ENCODE measurements at places on chromosomes 12 and 14.

GRCh38 chr12:15854916-15855315 is 27.3 kb upstream of the STRAP start:
- no peak for DNase-seq

- no peak for DNase-seq
Observed at GRCh38 chr12:18990856-18991255, 138.7 kb upstream of the PLEKHA5 start.

DNA sequence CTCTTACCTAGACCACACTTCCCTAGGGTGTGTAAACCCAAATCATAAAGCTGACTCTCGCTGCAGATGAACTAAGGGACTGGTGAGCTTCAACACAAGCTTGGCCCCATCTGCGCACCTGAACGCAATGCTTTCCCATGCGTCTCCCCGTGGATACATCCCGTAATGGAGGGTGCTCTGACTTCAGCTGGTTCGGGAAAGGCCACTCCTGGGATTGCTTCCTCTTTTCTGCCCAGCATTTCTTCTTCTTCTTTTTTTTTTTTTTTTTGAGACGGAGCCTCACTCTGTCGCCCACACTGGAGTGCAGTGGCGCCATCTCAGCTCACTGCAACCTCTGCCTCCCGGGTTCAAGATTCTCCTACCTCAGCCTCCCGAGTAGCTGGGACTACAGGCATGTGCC is 27.7 kb upstream of the ETFBKMT start:
- DNase-seq, result no peak

GRCh38 chr12:34392741-34393085 is 370.4 kb downstream of the ALG10 start:
- DNase-seq, result no peak

DNA sequence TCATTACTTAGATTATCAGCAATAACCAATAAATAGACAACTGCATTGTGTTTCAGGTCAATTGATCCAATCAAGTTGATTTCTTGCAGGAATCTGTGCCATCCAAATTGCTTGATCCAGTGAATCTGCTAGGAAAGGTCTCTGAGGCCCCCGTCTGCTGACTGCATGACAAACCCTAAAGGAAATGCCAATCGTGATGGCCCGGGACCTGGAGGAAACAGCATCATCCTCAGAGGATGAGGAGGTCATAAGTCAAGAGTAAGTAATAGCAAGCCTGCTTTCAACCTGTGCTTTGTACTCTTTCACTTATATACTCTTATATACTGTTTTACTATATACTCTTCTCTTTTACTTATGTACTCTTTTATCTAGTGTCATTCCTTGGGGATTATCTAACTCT is 1.9 kb downstream of the TTLL5 start:
- DNase-seq, result no peak

DNA sequence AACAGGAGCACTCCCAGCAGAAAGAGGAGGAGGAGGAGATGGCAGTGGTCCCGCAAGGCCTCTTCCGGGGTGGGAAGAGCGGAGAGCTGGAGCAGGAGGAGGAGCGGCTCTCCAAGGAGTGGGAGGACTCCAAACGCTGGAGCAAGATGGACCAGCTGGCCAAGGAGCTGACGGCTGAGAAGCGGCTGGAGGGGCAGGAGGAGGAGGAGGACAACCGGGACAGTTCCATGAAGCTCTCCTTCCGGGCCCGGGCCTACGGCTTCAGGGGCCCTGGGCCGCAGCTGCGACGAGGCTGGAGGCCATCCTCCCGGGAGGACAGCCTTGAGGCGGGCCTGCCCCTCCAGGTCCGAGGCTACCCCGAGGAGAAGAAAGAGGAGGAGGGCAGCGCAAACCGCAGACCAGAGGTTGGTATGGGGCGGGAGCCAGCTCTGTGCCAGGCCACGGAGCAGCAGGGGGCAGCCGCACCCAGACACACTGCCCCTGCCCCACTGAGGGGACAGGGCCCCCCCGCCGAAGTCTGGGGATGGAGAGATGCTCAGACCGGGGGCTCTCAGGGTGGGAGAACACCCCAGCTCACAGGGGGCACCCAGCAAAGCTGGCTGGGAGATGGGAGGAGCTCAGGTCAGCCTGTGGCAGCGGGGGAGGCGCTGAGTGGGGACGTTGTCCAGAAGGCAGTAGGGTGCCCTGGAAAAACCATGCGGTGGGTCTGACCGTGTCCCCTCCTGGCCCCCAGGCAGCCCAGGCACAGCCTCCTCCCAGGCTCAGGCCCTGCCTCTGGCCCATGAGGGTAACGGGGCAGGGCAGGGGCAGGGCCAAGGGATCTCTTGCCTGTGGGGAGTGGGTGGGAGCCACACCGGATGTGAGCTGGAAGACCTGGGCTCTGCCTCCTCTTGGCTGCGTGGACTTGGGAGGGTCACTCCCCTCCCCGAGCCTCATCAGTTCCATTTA is 9.8 kb downstream of the CHGA start:
- no peak for DNase-seq

DNA sequence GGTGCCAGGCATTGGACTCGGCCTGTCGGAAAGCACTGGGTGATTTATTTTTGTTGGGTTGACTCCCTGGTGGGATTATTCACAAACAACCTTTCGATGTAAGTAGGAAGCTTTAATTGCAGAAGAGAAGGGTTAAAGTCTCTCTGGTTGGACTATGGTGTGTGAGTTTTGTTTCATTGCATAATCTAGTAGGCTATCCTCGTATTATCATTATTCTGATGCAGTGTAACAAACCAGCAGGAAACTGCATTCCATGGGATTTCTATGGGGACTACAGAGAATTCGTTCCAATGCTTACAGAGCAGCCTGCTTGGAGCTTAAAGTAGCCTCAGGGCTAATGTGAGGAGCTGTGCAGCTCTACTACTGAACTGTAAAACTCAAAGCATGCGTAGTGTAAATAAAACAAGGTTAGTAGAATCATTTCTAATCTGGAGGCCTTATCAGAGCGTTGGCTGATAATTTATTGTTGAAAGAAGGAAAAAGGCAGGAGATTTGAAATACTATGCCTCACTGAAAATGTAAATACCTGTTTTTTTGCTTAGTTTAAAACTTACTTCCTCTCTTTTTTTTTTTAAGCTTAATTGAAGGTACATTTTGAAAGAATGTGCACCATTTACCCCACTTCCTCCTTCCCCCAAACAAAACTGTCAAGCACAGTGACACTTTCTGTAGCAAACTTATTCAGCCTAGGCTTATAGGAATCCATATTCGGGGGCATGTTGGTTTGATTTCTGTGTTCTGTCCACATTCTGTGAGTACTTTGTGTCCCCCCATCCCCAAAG is 226.7 kb downstream of the NPAS3 start:
- DNase-seq, result no peak

- no peak for DNase-seq
Observed at GRCh38 chr14:102565959-102566358, 26.5 kb upstream of the RCOR1 start.

DNA sequence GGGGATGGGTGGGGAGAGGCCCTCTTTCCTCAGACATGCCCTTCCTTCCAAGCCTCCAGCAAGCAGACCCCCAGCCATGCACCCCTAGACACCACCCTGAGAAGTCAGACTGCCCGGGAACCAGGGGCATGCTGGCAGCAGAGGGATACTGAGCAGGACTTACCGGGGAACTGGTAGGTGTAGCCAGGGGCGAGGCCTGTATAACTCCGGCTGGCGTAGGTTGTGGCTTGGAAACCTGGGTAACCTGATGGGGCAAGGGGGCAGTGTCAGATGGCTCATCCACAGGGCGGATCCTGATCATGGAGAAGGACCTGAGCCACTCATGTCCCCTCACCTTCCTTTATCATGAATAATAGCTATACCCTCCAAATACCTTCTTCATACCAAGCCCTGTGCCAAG is 15.8 kb downstream of the MSI1 start:
- DNase-seq, result no peak

- DNase-seq, result no peak
Observed at GRCh38 chr12:121538699-121539061, 42.1 kb downstream of the KDM2B start.

DNA sequence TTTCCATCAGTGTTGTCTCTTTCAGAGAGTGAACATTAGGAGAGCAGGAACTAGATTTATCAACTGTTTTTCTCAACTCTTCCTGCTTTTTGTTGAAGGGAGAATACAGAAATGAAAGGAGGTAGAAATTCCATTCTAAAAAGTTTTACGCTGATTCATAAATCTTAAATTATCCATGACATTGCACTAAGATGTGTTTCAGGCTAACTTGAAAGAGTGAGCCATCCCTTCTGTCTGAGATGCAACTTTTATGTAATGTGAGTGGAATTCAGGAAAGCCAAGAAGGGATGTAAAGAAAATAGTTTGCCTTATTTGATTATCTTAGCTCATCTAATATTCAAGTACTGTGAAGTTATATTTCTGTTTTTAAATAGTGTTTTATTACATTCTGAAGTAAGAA is 349.5 kb upstream of the RGS6 start:
- no peak for DNase-seq

- DNase-seq, result no peak
Observed at GRCh38 chr12:14362352-14362751, 3.1 kb upstream of the ATF7IP start.

- DNase-seq, result no peak
Observed at GRCh38 chr12:65355461-65355860, 77.0 kb downstream of the MSRB3 start.

DNA sequence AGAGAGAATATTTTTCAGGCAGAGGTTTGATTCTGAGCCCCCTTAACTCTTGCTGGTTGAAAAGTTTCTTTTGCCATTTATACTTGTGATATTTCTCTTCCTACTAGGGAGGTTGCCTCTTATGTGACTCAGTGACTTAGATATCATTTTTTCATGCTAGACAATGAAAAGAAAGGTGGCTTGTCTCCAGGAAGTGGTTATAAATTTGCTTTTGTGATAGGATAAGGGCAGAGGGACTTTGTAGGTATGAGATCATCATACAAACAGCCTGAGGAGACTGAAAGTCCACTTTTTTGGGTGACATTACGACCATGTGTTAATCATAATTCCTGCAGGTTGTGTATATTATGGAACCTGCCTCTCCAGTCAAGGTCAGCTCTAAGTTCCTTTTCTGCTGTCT is 35.8 kb downstream of the ACSM4 start:
- DNase-seq, result no peak

All from NCI-H2107 (cell line).